NCI-H2081 (cell line): ENCODE measurements at places on chromosomes 11 and 22.
A peak's percentile ranks its signal among the peaks of the same experiment; 100 is the strongest.

DNA sequence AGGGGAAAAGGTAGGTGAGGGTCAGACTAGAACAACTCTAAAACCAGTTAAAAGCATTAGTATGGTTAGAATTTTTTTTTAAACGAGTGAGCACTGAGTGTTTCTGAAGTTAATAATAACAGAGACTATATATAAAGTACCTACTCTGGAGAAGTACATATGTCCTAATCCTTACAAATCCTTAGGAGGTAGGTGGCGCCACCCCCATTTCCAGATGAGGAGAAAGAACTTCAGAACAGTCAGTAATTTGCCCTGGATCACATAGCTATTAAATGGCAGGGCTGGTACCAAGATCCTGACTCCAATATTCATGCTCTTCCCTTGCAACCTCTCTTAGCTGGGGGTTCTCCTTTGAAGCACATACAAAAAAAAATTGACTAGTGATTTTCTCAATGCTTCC is 80.5 kb downstream of the CLPB start:
- peak; percentile 10 for DNase-seq

GRCh38 chr11:88701816-88702215 is 364.0 kb downstream of the GRM5 start:
- DNase-seq = no peak

DNA sequence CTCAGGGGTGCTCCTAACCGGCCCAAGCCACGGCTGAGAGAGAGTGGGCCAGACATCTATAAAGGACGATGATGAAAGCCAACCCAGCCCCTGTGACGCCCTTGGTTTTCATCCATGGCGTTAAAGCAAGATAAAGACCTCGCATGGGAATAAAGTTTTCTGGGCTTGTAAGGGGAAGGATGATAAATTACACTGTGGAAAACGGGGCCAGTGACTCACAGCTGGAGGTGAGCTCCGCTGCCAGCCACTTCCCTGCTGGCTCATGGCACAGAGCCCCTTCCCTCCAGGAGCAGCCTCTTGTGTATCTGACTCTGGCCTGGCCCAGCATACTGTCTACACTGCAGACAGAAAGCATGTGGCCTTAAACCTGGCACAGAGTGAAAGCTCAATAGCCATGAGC is 503.2 kb upstream of the B3GAT1 start:
- no peak for DNase-seq

- DNase-seq = no peak
Measured at GRCh38 chr22:20068640-20069039, 11.4 kb upstream of the DGCR8 start.

DNA sequence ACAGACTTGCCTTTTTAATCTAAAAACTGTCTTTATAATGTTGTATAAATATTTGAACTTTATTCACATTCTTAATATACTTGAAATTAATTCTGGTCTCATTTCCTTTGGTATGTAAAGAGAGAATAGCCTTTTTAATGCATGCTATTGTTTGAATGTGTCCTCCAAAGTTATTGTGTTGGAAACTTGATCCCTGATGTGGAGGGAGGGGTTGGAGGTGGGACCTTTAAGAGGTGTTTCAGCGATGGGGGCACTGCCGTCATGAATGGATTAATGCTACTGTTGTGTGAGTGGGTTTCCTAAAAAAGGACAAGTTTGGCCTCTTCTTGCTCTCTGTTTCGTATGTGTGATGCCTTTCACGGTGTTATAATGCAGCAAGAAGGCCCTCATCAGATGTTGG is 131.7 kb downstream of the DDX10 start:
- no peak for DNase-seq

- DNase-seq = no peak
Measured at GRCh38 chr11:36365907-36366306, 69.8 kb downstream of the PRR5L start.

- no peak for DNase-seq
Measured at GRCh38 chr11:114082415-114082748, 22.9 kb downstream of the ZBTB16 start.

- peak; percentile 1 for DNase-seq
Measured at GRCh38 chr11:116513894-116514293, 258.9 kb downstream of the BUD13 start.

DNA sequence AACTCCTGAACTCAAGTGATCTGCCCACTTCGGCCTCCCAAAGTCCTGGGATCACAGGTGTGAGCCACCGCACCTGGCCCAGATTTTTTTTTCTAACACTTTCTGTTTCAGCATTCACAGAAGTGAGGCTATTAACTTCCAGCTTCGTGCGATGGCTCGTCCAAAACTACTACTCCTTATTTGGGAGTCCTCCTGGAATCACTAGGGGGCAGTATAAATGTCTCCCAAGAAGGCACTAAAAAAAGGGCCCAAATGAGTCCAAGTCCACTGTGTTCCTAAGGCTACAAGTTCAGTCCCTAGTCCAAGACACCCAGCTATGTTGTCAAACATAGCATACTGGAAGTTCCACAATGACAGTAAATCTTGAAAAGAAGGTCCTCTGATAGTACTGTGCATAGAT is 63.2 kb upstream of the BIRC3 start:
- DNase-seq = no peak

- peak; percentile 39 for DNase-seq
Measured at GRCh38 chr11:1837171-1838076, 1.4 kb upstream of the TNNI2 start.

DNA sequence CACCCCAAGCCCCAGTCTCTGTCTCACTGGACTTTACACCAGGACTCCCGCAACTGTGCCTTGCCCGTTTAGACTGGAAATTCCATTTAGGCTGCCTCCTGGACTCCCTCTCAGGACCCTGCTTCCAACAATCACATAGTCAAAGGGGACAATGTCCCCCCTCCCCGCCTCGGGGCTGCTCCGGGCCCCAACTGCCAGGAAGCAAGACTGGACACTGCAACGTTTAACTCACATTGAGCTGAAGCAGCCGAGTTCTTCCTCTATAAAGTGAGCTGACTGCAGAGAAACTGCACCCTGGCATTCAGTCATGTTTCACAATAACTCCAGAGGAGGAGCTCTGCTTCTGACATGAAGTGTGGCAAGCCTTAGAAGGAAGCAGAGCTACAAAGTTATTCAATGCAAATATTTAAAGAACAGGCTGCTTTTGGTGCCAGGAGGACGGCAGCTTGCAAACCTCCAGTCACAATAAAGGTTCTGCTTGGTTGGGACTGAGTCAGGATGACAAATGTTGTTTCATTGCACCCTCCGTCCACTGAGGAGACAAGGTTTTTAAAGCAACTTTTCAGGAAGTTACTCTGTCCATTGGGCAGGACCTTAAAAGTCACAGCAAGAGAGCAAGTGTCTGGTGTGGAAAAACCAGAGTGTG is 19.9 kb downstream of the PACSIN2 start:
- DNase-seq = no peak

- DNase-seq = no peak
Measured at GRCh38 chr22:40609216-40609615, 27.3 kb downstream of the MRTFA start.

DNA sequence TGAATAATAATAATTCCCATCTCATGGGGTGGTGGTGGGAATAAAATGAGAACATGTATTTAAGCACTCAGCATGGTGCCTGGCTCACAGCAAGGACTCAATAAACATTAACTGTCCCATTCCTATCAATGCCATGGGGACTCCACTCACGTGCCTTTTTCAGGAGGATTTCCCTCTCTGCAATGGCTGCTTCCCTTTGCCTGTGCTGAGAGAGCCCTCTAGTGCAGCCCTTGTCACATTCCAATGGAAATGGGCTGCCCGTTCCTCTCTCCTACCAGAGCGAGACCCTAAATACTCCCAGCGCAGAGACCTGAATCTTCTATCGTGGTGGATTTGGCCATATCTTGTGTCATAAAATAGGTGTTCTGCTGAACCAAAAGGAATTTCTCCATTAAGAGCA is 621.5 kb upstream of the B3GAT1 start:
- no peak for DNase-seq

GRCh38 chr22:47190276-47190956 is 428.0 kb downstream of the TBC1D22A start:
- DNase-seq = no peak

DNA sequence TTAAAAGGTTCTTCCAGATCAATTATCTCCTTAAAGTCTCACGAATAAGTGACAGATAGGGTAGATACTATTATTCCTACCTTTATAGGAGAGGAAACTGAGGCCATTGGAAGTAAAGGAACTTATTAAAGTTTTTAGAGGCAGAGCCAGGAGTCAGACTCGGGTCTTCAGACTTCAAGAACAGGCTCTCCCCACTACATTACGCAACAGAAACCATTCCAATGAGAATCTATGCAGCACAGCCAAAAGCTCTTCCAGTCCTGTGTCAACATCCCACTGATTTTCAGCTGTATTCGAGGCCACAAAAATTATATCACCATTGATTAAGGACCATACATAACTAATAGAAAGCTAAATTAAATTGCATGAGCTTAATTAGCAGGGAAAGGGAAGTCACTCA is 77.4 kb downstream of the RELT start:
- no peak for DNase-seq

DNA sequence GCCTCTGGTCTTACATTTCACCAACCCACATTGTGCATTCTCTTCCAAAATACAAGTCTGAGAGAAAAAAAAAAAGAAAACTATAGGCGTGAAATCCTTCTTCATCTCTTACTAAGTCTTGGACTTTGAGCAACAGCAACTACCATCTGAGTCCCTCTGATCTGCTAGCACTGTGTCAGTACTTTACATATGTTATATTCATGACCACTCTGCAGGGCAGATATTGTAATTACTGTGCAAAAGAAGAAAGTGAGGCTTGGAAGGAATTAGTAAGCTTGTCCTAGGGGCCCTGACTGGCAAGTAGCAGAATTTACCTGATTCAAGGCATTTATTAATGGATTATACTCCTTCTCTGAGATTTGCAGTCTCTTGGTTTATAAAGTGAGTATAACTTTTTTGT is 52.7 kb upstream of the EED start:
- no peak for DNase-seq

DNA sequence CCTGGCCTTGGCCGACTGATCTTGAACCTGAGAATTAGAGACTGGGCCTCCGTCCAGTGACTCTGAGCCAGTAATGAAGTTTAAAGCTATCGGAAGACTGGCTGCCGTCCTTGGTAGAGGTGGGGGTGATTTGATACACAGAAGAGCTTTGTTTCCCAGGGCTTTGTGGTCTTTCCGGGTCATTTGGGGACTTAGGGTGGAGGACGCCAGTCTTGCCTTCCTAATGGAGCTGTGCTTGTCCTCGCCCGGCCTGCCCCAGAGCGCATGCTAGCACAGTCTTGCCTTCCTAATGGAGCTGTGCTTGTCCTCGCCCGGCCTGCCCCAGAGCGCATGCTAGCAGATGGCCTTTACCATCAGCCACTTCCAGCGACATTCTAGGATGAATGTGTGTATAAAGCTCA is 65.8 kb downstream of the ST3GAL4 start:
- DNase-seq = no peak

- DNase-seq = no peak
Measured at GRCh38 chr11:62930157-62930556, 9.0 kb upstream of the CHRM1 start.

DNA sequence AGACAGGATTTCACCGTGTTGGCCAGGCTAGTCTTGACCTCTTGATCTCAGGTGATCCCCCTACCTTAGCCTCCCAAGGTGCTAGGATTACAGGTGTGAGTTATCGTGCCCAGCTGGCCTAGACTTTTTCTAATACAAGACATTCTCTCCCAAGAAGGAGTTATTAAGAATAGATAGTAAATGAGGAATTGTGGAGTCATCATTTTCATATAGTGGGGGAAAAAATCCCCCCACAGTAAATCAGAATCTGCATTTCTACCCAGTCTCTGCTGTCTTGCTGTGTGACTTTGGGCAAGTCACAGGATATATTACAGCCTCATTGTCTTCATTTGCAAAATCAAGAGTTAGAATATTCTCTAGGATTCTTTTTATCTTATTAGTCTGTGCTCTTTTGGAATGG is 21.6 kb downstream of the SLC6A5 start:
- DNase-seq = no peak

DNA sequence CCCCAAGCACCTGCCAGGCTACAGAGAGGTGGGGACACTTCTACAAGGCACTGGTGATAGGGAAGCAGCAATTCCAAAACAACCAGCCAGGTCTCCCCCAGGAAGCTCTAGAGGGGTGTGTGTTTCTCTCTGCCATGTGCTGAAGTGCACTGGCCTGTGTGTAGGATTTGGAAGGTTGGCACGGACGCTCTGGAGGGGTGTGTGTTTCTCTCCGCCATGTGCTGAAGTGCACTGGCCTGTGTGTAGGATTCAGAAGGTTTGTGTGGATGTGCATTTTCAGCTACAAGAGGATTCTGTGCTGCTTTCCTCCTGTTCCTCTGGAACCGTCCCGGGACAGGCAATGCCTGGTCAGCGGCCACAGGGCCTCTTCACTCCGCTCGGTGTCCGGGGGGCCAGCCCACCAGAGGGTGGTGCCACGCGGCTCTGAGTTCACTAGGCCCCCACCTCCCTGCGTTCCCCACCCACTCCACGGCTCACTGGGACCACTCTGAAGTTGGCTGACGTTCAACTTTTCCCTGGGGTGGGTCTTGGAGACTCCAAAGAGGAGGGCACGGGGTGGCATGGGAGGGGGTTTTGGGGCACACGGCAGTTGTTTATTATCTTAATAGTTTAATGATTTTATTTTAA is 552.8 kb downstream of the BRD1 start:
- no peak for DNase-seq

GRCh38 chr11:77250881-77251640 is 50.4 kb downstream of the GDPD4 start:
- DNase-seq = no peak

DNA sequence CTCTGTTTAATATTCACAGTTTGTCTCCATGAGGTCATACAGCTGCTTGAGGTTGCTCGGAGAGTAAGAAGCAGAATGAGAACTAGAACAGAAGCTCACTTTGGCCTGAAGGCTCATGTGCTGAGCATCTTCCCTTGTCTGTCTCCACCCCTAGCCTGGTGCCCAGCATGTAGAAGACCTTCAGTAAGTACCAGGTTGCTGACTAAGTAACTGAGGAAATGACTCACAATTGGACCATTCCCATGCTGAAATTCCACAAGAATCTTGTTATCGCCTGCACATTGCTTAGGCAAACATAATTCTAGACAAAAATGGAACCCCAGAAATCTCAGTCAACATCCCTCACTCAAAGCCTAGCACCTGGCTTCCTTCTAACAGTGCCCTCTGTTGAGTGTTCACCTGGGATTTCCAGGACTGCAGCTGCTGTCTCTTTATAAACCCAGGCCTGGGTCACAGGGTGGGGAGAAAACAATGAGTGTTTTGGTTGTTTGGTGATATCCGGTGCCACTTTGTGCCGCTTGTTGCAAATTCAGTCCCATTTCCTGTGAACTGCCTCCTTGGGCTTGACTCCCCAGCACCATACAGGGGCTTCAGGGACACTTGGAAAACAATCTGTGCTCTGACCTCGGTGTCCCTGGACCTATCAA is 406.8 kb downstream of the ETS1 start:
- no peak for DNase-seq

- no peak for DNase-seq
Measured at GRCh38 chr11:16295592-16295991, 60.8 kb downstream of the SOX6 start.

DNA sequence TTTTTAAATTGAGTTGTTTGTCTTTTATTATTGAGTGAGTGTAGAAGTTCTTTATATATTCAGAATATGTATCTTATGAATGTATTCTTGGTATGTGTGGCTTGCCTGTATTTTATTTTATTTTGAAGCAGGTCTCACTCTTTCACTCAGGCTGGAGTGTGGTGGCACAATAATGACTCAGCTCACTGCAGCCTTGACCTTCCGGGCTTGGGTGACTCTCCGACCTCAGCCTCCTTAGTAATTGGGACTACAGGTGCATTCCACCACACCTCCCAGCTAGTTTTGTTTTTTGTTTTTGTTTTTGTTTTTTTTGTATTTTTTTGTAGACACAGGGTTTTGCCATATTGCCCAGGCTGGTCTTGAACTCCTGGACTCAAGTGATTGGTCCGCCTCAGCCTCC is 24.5 kb upstream of the MPPED2 start:
- DNase-seq = no peak
